ENCODE measurements at places on chromosomes 5 and 9.

DNA sequence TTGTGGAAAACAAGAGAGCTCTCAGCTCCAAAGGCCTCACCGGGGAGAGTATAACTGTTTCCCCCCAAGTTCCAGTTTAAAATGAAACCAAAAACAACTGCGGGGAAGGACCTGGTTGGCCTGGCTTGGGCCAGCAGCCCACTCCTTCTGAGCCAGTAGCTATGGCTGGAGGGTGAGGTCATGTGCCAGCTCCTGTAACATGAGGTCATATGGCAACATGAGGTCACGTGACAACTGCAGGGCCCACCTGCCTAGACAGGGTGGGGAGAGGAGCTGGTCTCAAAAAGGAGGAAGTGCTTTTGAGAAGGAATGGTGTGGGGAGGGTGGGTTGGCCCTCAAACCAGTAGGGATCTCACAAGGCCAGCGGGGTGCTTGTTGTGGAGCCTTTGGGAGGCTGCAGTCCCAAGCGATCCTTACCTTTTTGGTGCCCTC, 29.3 kb upstream of the CRB2 start:
- no peak for DNase-seq

GRCh38 chr9:104025104-104025503, 69.0 kb upstream of the SMC2 start:
- no peak for DNase-seq

DNA sequence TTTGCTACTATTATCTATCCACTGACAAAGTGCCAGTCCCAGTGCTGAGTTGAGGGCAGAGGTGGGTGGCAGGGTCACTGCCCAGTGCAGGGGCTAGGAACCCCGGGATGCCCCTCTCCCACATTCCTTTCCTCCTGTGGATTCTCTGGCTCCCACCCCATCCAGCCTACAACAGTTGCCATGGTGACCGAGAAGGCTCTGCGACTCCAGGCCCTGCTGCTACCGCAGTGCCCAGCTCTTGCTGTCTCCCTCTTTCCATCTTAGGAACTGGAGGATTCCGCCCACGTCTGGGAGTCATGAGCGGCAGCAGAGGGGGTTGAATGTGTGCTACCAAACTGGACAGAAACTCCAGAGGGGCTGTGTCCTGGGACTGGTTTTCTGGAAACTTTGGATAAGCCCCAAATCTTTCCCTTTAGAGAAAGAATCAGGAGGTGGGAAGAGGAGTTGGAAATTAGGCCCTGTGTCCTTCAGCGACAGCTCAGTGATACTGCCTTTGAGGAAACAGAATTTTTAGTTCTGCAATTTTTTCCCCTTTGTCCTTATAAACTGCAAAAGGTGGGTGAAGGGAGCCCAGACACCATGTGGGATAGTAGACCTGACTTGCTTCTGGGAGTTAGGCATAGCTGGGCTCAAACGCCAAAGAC, 20.7 kb upstream of the C5orf47 start:
- DNase-seq: no peak

- no peak for DNase-seq
Observed at GRCh38 chr9:109017061-109017460, 3.8 kb upstream of the CTNNAL1 start.

DNA sequence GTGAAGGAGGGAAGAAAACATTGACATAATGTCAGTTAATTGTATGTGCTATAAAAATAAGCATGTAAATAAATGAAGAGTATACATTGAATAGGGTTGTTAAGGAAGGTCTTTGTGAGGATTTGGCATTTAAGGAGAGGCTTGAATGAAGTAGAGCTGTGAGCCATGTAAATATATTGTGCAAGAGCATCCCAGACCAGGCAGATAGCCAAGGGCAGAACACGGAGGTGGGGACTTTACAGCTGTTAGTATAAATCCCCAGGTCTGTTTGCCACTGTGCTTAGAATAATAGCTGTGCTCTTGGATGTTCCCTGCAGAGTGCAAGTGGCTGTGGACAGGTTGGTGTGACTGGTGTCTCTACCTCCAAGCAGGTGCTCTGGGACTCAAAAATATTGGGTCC, 211.7 kb downstream of the LRRC70 start:
- DNase-seq: no peak

DNA sequence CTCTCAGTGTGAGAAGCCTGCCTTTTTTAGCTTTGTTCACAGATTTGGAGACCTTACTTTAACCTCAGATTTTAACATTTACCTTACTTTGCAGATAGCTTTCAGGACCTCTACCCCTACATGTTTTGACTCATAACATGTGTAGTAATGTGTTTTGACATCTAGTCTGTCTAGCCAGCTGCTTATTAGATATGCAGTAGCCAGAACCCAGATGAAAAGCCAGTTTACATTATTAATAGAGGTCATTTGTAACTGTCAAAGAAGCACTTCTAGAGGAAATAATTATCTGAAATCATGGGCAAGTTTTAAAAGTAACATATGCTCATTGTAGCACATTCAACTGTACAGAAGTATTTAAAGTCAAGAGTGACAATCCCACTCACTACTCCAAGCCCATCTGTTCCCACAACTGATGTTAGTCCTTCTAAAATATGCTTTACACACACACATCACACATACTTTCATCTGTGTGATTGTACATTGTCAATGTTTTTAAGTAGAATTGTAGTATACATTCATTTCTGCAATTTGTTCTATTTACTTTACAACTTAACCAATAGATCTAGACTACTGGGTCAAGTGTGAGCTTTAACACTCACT, 71.8 kb upstream of the NIPAL4 start:
- DNase-seq: no peak

- no peak for DNase-seq
Observed at GRCh38 chr5:98602534-98603112, 170.8 kb upstream of the RGMB start.

- no peak for DNase-seq
Observed at GRCh38 chr9:20950707-20951106, 80.7 kb downstream of the HACD4 start.

DNA sequence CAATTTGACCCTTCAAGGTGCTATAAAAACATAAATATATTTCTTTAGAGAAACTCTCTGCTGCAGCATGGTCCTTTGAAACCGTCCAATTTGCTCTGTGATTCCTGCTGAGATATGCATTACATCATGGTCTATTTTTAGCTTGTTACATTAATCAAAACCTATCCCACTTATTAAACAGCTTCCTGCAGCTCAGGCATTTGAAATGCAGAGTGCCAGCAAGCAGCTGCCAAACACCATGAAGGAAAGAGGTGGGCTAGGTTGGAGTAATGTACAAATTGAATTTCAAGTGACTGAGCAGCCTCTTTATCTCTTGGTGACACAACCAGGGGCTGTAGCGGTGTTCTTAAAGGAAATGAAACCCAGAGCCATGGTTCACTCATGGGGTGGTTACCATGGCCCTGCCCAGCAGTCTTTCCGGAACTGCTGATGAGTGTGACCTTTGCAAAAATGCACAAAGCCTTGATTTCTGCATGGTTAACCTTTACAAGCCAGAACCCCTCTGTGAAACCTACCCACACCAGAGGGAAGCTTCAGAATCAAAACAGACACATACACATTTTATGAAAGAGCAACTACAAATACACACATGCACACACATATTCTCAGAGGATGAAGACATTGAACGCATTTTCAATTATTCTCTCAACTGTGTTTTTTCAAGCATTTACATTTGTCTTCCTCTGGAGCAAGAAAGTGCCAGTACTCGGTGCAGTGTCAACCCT, 155.8 kb upstream of the ZNF608 start:
- no peak for DNase-seq

- no peak for DNase-seq
Observed at GRCh38 chr5:45252978-45253377, 443.2 kb downstream of the HCN1 start.

GRCh38 chr5:150778517-150779396, at the start of gene SMIM3:
SMIM3 (plus strand) TSS chr5:150778757; CDS start chr5:150795441, 16,684 bp downstream.
- DNase-seq: peak; percentile 57
